ENCODE measurements at places on chromosomes 5 and 9. TPM values are rescaled to one million over a fixed set of nuclear protein-coding genes. Genes with fewer than 3 reads are reported as not detected.

Gene CDX1
- not detected for total RNA-seq

Gene IFNA21
- not detected for total RNA-seq

Gene PPP2CA
- total RNA-seq = 143 TPM

Gene ECPAS
- total RNA-seq = 109 TPM

Gene LHX3
- not detected for total RNA-seq

Gene HTR1A
- not detected for total RNA-seq

Gene ITK
- total RNA-seq = 0.13 TPM

DNA sequence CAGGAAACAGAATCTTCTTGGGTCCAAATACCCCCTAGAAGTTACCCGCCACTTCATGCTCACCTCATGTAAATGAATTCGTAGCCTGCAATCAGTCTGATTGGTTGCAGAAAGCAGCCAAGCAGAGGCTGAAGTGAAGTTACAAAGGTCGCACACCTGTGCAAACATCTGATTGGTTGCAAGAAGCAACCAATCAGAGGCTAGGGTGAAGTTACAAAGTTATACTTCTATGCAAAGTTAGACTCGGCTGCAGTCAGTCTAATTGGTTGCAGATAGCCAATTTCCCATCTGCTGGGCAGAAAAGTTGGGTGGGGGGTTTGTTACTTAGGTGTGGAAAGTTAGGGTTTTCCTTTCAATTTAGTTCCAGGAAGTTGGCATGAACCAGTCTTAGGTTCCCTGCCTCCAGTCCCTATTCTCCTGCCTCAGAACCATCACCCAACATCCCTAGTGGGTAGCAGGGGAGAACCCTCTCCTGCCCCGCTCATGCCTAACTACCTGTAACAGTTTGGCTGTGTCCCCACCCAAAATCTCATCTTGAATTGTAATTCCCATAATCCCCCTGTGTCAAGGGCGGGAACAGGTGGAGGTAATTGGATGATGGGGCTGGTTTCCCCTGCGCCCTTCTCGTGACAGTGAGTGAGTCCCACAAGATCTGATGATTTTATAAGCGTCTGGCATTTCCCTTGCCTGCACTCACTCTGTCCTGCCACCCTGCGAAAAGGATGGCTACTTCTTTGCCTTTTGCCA, 1.2 kb upstream of the RUSC2 start:
- H3K27me3 ChIP-seq = no peaks in the 10 kb centered on the region
- peaks cover 30% of the 10 kb centered on the region for H3K4me1 ChIP-seq
- peak overlapping the region; percentile 98 for H3K27ac ChIP-seq
- peak overlapping the region; percentile 97 for H3K4me3 ChIP-seq
- no peak for DNase-seq

GRCh38 chr9:36149197-36149596, 12.7 kb downstream of the GLIPR2 start:
- H3K4me1 ChIP-seq = peaks cover 9% of the 10 kb centered on the region
- no peak overlapping the region for H3K4me3 ChIP-seq
- H3K27me3 ChIP-seq = no peaks in the 10 kb centered on the region
- H3K36me3 ChIP-seq = peaks cover 26% of the 10 kb centered on the region

GRCh38 chr5:60209146-60209840, 315.8 kb upstream of the PDE4D start:
- no peak overlapping the region for H3K4me3 ChIP-seq
- no peak overlapping the region for H3K27ac ChIP-seq
- no peaks in the 10 kb centered on the region for H3K4me1 ChIP-seq
- H3K36me3 ChIP-seq = no peaks in the 10 kb centered on the region
- no peaks in the 10 kb centered on the region for H3K27me3 ChIP-seq

GRCh38 chr9:132409828-132410528, at the start of gene CFAP77:
Gene CFAP77, plus strand, starts transcription at chr9:132410211. Its CDS starts 61 bp downstream, at chr9:132410272.
- peaks cover 42% of the 10 kb centered on the region for H3K27me3 ChIP-seq
- H3K4me3 ChIP-seq = peak within 1 kb of the TSS; percentile 54
- H3K27ac ChIP-seq = peak within 1 kb of the TSS; percentile 43
- no peaks in the 10 kb centered on the region for H3K36me3 ChIP-seq

- H3K27ac ChIP-seq = no peak overlapping the region
- H3K4me1 ChIP-seq = no peaks in the 10 kb centered on the region
- DNase-seq = no peak
- no peak overlapping the region for H3K4me3 ChIP-seq
- H3K27me3 ChIP-seq = no peaks in the 10 kb centered on the region
These were observed 94.1 kb downstream of the DENND1A start for GRCh38 chr9:123835821-123836220.

DNA sequence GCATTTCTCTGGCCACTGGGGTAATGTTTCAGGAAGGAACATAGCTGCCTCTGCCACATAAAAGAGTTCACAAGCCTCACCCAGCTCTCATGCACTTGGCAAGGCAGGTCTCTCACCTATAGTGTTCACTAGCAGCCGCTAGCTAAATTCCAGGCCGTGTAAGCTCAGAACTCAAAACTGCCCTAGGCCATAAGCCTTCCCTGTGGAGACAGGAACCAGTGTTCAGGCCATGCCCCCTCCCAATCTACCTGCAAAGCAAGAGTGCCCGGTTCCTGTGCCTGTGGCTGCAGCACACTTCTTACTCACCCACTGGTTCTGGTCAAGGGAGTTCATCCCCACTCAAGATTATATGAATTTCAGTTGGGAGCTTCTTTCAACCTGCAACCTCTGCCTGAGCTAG, 60.7 kb upstream of the ZNF169 start:
- H3K36me3 ChIP-seq = no peaks in the 10 kb centered on the region
- no peak overlapping the region for H3K27ac ChIP-seq
- H3K4me1 ChIP-seq = no peaks in the 10 kb centered on the region
- H3K27me3 ChIP-seq = no peaks in the 10 kb centered on the region
- H3K4me3 ChIP-seq = no peak overlapping the region
- no peak for DNase-seq

DNA sequence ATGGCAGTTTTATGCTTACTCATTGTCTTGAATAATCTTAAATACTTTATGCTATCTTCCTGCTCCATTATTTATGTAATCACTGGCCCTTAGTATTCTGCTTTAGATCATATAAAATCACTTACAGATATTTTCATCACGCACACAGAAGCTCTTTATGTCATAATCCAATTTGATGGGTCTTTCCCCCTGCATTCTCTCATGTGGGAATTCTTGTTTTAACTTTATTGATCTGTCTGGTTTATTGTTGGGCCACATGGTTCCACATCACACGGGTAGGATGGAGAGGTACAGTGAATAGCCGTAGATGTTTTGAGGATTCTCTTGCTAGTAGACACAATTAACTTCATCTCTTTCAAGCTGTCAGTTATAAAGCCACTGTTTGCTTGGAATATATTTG, 27.0 kb downstream of the PLPPR1 start:
- no peak for DNase-seq
- H3K36me3 ChIP-seq = no peaks in the 10 kb centered on the region
- H3K4me3 ChIP-seq = no peak overlapping the region
- H3K27me3 ChIP-seq = no peaks in the 10 kb centered on the region
- H3K27ac ChIP-seq = no peak overlapping the region

- no peaks in the 10 kb centered on the region for H3K4me1 ChIP-seq
- H3K36me3 ChIP-seq = peaks cover 98% of the 10 kb centered on the region
- no peak overlapping the region for H3K4me3 ChIP-seq
- H3K27ac ChIP-seq = no peak overlapping the region
- no peak for DNase-seq
- H3K27me3 ChIP-seq = no peaks in the 10 kb centered on the region
These were observed 18.2 kb downstream of the HMGCR start for GRCh38 chr5:75355236-75355635.

DNA sequence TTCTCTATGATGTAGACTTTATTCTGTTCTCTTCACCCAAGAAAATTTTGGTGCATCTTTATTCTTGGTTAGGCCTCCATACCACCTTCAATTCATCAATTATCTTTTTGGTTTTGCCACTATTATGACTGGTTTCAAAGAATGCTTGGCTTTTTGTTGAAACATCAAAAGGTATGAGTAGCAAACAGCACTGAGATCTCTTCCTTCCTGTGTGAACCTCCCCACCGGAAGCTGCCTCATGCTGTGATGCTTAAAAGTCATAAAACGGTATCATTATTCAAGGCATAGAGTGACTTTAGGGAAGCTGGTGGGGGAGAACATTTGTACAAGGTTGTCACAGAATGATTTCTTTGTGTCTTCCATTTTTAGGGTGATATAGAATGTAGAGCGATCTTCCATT, 70.6 kb downstream of the IQGAP2 start:
- H3K27ac ChIP-seq = no peak overlapping the region
- DNase-seq = no peak
- no peak overlapping the region for H3K4me3 ChIP-seq
- H3K27me3 ChIP-seq = no peaks in the 10 kb centered on the region

DNA sequence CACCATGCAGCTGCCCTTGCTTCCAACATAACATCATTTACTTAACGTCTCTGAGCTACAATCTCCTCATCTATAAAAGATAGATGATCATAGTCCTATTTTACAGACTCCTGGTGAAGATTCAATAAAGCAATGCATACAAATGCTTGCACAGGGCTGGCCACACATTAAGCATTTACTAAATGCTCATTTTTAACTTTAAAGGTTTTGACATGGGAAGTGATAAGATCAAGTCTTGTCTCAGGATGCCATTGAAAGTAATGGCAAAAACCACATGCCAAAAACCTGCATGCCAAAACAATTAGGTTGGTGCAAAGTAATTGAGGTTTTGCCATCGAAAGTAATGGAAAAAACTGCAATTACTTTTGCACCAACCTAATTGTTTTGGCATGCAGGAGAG, 181.2 kb upstream of the ADRA1B start:
- H3K27me3 ChIP-seq = no peaks in the 10 kb centered on the region
- no peaks in the 10 kb centered on the region for H3K4me1 ChIP-seq
- DNase-seq = no peak
- no peaks in the 10 kb centered on the region for H3K36me3 ChIP-seq

DNA sequence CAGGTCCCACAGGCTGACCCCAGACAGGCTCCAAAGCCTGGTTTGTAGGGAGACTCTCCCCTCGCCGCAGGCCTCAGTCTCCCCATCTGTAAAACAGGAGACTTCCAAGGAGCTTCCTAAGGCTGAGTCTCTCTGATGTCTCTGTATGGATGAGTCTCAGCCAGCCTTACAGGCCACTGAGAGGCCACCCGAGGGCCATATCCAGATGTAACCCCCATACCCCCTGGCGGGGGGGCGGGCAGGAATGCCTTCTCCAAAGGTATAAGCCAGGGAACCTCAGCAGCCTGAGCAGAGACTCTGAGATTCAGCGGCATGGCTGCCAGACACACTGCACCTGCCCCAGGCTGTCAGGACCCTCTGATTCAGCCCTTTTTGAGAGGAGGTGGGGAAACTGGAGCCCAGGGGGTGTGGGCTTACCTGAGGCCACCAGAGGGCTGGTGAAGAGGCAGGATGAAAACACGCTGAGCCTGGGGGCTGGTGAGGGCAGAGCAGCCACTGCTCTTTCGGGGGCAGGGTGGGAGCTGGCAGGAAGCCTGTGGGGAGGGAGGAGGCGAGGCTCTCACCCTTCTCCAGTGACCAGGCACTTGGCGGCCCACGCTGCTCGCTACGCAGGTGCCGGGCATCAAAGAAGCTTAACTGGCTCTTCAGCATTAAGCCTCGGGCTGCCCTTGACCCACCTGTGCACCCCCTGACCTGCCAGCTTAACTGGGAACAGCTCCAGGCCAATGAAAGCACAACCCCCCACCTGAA, 5.5 kb upstream of the SUSD3 start:
- H3K36me3 ChIP-seq = no peaks in the 10 kb centered on the region
- peaks cover 16% of the 10 kb centered on the region for H3K4me1 ChIP-seq
- no peak overlapping the region for H3K4me3 ChIP-seq
- no peaks in the 10 kb centered on the region for H3K27me3 ChIP-seq
- no peak overlapping the region for H3K27ac ChIP-seq

GRCh38 chr5:91318724-91319123, 64.4 kb downstream of the ARRDC3 start:
- no peak overlapping the region for H3K27ac ChIP-seq
- H3K27me3 ChIP-seq = no peaks in the 10 kb centered on the region
- H3K36me3 ChIP-seq = no peaks in the 10 kb centered on the region
- no peak overlapping the region for H3K4me3 ChIP-seq
- no peaks in the 10 kb centered on the region for H3K4me1 ChIP-seq
- no peak for DNase-seq

DNA sequence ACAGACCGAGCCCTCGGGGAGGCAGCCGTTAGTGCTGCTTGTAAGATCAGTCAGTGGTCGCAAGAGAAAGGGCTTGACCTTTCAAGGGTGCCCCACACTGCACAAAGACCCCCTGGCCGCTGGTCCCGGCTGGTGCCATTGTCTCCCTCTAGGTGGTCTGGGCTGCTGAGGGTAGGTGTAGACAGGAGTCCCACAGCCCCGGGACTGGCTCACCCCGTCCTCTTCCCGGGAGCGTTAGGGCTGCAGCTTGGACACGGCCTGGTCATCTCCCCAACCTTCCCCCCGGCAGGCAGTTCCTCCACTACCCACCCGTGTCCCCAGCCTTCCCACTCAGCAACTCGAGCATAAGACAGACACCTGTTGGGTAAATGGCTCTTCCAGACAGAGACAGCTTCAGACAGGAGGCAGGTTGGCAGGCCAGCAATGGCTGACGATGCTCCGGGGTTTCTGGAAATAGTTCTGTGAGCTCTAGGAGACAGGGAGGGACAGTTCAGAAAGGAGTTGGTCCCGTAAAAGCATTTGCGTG, 15.3 kb upstream of the TMEM250 start:
- DNase-seq = no peak
- H3K4me3 ChIP-seq = no peak overlapping the region
- H3K4me1 ChIP-seq = peaks cover 4% of the 10 kb centered on the region
- no peaks in the 10 kb centered on the region for H3K36me3 ChIP-seq
- H3K27ac ChIP-seq = no peak overlapping the region

DNA sequence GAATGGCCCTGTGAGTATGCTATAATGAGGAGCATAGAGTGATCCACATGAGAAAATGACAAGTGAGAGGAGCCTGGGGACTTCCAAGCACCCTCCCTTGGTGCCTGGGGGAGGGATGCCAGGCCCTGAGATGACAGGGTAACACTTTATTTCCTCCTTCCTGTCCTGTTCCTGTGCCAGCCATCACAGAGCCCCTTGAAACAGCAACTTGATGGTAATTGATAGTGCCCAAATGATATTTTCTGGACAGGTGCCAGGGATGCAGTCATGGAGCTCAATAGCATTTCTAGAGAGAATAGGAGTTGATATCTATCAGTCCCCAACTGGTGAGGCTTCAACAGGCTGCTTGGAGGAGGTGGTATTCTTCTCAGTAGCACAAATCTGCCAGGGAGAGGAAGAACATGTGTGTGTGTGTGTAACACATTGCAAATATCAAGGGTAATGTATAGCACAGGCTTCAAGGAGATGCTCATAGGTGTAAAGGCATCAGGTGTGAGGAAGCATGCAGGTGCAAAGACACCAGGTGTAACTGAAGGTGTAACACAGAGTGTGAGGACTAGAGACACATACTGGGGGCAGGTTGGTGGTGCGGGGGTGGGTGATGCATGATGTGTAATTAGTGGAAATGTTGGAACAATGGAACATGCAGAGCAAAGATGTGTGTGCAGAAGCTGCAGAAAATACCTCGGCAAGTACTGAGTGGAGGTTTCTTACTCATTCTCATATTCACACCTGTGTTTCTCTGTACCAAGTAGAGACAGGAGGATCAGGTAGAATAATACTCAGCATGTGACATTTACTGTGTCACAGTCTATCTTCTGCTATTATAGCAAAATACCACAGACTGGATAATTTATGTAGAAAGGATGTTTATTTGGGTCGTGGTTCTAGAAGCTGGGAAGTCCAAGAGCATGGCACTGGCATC, 18.1 kb upstream of the WWC1 start:
- no peaks in the 10 kb centered on the region for H3K36me3 ChIP-seq
- no peak overlapping the region for H3K4me3 ChIP-seq
- peaks cover 10% of the 10 kb centered on the region for H3K27me3 ChIP-seq
- DNase-seq = no peak
- no peak overlapping the region for H3K27ac ChIP-seq
- peaks cover 12% of the 10 kb centered on the region for H3K4me1 ChIP-seq

GRCh38 chr9:28365020-28365640, 791.8 kb upstream of the C9orf72 start:
- no peak overlapping the region for H3K27ac ChIP-seq

- H3K4me3 ChIP-seq = no peak overlapping the region
- DNase-seq = no peak
- H3K27ac ChIP-seq = no peak overlapping the region
- no peaks in the 10 kb centered on the region for H3K4me1 ChIP-seq
- H3K27me3 ChIP-seq = no peaks in the 10 kb centered on the region
These were observed 72.1 kb downstream of the MRPL36 start for GRCh38 chr5:1727571-1727970.

Data from heart left ventricle (tissue), 16 donors.